ENCODE measurements at places on chromosomes 3 and 15. TPM values are rescaled to one million over a fixed set of nuclear protein-coding genes. Genes with fewer than 3 reads are reported as not detected.

DNA sequence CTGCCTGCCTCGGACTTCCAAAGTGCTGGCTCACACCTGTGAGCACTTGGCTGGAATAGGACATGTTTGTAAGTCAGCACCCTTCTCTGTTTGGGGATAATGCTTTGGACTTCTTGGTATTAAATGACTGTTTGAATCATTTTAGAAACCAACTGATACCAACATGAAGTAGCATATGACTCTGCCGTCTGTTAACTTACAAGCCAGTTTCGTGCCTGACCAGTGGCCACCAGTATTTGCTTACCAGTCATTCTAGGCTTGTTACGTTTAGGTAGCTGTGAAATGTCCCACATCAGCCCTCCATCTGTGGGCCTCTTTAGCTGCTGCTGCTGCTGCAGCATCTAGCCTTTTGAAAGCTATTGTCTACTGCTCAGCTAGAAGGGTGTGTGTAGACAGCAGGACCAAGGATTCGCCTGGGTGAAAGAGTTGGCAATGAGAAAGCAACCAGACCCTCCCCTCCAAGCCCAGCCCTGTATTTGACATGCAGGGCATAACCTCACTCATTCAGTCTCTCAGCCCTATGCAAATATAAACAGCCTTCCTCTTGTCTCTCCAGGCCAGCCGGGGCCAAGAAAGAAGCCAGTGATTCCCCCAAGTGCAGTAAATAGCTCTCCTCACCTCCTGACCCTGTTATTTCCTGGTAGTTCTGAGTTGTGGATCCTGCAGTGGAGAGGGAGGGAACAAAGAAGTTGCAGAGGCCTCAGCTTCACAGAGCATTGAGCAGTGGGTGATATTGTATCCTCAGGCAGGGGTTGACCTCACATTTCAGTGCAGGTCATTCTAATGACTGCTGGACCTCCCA is 51.0 kb downstream of the NKIRAS1 start:
- no peak for DNase-seq

DNA sequence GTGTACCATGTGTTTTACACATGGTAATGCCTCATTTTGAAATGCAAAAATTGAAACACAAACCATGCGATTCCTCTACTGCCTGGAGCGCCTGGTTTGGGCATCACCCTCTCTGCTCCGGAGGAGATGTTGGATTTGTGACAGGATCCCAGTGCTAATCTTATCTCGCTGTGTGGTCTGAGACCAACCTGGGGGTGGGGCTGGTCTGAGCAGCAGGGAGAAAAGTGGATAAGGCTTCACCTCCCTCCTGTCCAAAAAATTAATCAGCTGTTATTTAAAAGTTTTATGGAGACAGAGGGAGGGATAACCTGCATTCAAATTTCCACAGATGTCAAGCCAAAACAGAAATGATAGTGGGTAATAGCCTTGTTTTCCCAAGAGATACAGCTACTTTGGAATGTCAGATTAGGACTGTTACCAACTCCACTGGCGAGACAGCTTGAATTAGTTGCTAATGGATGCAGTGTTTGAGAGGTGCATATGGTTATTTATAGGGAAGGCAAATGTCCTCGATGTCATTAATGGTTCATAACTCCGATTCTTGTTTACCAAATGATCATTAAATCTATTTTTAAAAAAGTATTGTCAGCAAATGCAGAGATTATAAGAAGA is 54.0 kb upstream of the SKOR1 start:
- DNase-seq, result no peak

DNA sequence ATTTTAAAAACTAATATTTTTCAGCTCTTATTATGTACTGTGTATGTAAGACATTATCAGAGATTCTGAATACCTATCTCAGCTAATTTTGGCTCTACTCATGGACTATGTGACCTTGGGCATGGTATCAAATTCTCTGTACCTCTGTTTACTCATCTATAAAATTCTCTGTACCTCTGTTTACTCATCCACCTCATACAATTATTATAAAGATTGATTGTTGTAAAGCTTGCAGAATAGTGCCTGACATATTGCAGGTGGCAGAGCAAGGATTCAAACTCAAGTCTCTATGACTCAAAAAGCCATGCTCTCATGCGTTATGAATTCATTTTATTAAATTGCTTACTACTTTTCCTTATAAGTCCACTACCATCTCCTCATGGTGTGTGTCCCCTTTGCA is 151.9 kb upstream of the ARL6 start:
- no peak for DNase-seq

DNA sequence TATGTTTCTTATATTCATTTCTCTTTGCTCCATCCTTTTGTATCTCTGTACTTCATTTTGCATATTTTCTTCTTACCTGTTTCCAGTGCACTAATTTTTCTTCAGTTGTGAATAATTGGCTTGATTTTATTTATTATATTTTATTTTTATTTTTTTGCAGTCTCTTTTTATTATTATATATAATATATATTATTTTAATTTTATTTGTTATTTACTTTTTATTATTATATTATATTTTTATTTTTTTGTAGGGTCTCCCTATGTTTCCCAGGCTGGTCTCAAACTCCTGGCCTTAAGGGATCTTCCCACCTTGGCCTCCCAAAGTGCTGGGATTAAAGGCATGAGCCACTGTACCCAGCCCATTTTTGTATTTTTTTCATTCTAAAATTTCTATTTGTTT is 213.1 kb upstream of the TSC22D2 start:
- DNase-seq, result no peak

GRCh38 chr3:78957456-78957855 is 810.3 kb downstream of the ROBO1 start:
- no peak for DNase-seq

DNA sequence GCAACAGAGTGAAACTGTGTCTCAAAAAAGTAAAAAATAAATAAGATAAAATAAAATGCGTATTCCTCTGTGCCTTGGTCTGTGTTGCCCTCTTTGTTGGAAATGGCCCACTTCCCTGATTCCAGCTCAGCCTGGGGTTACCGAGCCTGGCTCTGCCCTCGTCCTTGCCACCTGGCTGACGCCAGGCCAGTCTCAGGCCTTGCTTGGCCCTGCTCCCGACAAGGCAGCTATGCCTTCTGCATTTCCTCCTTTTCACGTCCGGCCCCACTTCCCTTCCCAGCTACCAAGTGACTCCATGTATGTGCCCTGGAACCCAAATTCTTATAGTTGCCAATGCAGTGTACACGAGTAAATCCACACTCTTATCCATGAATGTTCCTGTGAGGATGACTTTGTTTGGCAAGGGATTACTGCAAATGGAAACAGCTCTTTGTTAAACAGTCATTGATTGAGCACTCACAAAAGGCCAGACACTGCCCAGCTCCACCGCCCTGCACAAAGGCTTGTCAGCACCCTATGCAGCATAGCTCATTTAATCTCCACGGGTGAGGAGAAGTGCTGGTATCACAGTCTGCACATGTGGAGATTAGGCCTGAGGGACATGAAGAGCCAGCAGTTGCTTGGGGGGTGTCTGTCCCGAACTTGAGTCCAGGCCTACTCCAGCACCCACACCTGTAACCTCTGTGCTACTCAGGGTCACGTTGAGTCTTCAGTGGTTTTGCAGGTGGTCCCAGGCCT is 25.1 kb downstream of the SPSB4 start:
- no peak for DNase-seq

DNA sequence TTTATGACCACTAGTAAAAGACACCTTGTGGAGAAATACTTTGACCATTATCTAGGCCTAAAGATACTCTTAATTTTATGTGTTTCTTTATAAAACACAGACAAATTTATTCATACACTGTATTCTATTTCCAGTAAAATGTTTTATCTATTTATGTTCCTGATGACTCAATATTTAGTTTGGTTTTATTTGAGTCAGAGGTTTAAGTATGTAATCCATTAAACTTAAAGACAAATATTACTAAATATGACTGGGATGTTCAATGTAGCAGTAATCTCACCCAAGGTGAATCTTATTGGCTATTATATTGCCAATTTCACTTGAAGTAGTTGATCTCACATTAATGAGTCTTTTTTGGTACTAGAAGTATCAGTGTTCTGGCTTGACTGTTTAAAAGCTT is 799.7 kb downstream of the CADM2 start:
- no peak for DNase-seq

DNA sequence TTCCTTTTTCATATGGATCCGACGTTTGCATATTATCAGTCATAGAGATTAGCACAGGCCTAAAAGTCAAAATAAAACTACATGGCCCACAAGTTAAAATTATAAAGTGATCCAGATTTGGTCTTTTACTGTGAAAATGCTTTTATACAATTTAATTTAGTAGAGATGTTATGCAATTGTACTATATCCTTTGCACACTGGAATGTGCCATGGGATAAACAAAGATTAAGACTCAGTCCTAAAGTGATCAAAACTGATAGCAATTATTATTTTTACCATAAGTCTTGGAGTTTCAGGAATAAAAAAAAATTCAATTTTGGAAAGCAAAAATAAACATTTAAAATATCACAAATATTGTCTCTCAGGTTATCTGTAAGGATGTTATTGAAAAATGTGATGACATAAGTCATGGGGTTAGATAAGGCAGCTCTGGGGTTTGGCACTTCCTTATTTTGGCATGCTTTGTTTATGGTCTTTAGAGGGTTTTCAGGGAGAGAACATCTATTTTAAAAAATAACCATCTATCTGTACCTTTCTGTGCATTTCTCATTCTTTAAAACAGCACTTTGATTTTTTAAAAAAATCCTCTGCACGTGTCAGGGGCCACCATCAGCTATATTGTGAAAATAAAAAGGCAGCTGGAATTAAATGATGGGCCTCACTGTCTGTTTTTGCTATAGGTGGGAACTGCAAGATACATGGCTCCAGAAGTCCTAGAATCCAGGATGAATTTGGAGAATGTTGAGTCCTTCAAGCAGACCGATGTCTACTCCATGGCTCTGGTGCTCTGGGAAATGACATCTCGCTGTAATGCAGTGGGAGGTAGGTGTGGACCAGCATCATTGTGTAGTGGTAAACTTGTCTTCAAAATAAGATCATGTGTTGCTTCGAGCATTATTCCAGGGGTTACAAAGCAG is 67.3 kb downstream of the TGFBR2 start:
- DNase-seq, result no peak

- DNase-seq, result no peak
Observed at GRCh38 chr3:79543218-79543982, 224.4 kb downstream of the ROBO1 start.

DNA sequence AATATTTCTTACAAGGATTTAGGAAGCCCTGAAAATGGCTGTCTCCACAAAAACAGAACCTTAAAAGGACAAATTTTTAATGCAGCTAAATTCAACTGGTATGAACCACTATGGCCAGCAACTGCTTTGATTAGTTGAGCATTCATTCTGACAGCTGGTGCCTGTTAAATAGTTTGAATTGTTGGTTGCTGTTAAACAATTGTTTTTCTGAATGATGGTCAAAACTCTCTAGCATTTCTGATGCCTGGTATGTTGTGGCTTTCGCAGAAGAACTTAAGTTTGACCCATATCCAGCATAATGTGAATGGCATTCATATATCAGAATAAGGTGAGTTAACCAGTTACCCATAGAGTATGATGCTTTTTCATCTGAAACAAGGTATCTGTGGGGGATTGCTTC is 138.4 kb downstream of the MEIS2 start:
- no peak for DNase-seq

DNA sequence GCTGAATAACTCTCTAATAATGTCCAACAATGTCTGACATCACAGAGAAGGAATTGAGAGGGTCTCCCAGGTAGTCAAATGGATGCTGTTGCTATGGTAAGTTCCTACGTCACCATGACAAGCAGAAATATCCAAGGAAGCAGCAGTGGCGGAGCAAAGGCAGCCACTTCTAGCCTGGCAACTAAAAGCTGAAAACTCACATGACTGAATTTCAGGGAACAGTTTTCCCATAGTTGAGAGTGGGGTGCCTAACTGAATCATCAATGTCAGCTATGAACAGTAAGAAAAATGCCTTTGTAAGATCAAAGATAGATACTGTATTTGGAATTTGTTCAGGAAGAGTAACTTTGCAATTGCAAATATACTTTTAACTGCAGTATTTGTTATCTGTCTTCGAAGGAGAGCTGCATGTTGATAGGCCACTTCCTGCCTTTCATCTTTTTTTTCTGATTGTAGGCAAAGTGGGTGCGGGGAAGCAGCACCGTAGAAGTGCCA is 161.7 kb downstream of the BBX start:
- DNase-seq, result no peak

Gene LIPC
- 1.0 TPM for total RNA-seq

Gene STXBP5L
- not detected for total RNA-seq

Gene RPL15
- total RNA-seq, result 1,413 TPM
